ENCODE measurements at places on chromosomes 3 and 15. TPM values are rescaled to one million over a fixed set of nuclear protein-coding genes. Genes with fewer than 3 reads are reported as not detected.

TAGLN3 gene
- total RNA-seq = 0.33 TPM

NLGN1 gene
- not detected for total RNA-seq

ATP13A5 gene
- total RNA-seq = not detected

CYP8B1 gene
- total RNA-seq = not detected

CX3CR1 gene
- 0.21 TPM for total RNA-seq

PAQR5 gene
- total RNA-seq = not detected

XXYLT1 gene
- total RNA-seq = 14.5 TPM

FAM81A gene
- total RNA-seq = 1.9 TPM

- H3K36me3 ChIP-seq = peaks cover 2% of the 10 kb centered on the region
- H3K27me3 ChIP-seq = peaks cover 11% of the 10 kb centered on the region
These were observed 112.2 kb upstream of the MEF2A start for GRCh38 chr15:99453637-99454030.

- H3K4me1 ChIP-seq = no peaks in the 10 kb centered on the region
- no peak overlapping the region for H3K27ac ChIP-seq
- peaks cover 11% of the 10 kb centered on the region for H3K27me3 ChIP-seq
- no peak for DNase-seq
- no peak overlapping the region for H3K4me3 ChIP-seq
These were observed 342.9 kb downstream of the THSD4 start for GRCh38 chr15:71458089-71458660.

DNA sequence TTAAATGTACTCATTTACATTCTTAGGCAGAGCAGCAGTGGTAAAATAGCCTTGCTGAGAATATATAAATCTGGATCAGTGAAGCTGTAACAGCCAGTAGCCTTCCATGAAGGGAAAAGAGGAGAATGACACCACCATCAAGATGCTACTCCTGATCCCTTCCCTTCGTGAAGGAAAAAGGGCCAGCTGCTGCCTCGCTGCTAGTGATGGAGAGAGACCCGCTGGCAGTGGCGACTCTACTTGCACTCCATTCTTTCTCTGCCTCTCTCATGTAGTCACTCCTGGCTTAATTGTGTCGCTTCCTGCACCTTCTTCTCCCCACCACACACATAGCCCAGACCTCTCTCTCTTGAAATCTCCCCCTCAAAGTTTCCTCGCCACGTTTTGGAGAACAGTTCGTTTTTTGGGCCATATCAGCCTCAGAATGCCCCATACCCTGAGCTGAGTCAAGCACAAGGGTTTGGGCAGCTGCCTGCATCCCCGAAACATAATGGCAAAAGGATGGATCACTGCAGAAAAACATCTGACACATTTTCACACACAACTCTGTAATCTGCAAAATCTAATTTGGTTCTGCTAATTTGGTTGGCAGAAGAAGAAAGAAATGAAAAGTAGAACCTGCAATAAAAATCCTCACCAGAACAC, 460.3 kb upstream of the IL12A start:
- H3K27me3 ChIP-seq = no peaks in the 10 kb centered on the region
- no peak for DNase-seq
- H3K36me3 ChIP-seq = no peaks in the 10 kb centered on the region
- no peaks in the 10 kb centered on the region for H3K4me1 ChIP-seq
- no peak overlapping the region for H3K4me3 ChIP-seq

- H3K27me3 ChIP-seq = no peaks in the 10 kb centered on the region
- no peaks in the 10 kb centered on the region for H3K36me3 ChIP-seq
- H3K4me1 ChIP-seq = peaks cover 14% of the 10 kb centered on the region
- no peak for DNase-seq
- H3K4me3 ChIP-seq = no peak overlapping the region
These were observed 57.5 kb downstream of the CACNA2D2 start for GRCh38 chr3:50445919-50446318.

DNA sequence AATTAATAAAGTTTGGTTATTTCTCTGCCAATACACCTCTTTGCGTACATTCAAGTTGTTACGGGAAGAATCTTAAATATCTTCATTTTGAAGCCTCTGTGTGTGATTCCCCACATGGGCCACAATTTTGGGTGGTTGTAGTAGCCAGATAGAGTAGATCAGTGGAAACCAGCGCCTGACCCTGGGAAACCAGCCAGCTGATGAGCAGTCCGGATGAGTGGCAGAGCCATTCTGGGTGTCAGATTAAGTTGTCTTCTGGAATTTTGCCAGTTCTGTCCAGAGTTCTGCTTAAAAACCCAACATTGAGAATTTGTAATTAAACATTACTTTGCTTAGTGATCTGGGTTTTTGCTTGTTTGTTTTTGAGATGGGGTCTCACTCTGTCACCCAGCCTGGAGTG, 49.7 kb downstream of the MRPS25 start:
- H3K4me3 ChIP-seq = no peak overlapping the region
- no peak overlapping the region for H3K27ac ChIP-seq
- peaks cover 54% of the 10 kb centered on the region for H3K36me3 ChIP-seq
- H3K4me1 ChIP-seq = peaks cover 5% of the 10 kb centered on the region
- no peak for DNase-seq

DNA sequence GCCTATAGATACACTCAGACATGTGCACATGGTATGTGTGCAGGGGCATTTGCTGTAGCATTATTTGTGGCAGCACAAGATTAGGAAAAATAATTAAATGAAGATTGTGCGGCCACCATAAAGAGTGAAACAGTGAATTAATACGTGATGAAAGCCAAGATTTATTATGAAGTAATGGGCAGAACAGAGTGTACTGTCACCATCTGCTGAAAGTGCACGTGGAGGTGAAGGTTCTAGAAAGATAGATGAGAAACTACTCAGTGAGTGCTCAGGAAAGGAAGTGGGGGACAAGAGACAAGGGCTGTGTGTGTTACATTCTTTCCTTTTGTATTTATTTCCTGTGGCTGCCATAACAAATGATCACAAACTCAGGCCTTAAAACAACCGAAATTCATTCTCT, 246.1 kb upstream of the ATP10A start:
- DNase-seq = no peak
- no peaks in the 10 kb centered on the region for H3K36me3 ChIP-seq
- H3K27ac ChIP-seq = no peak overlapping the region

GRCh38 chr3:122365073-122365472, 18.0 kb downstream of the MIX23 start:
- H3K27me3 ChIP-seq = no peaks in the 10 kb centered on the region
- no peak for DNase-seq
- peaks cover 49% of the 10 kb centered on the region for H3K36me3 ChIP-seq
- peak overlapping the region; percentile 95 for H3K27ac ChIP-seq

- no peak for DNase-seq
- no peak overlapping the region for H3K4me3 ChIP-seq
- H3K4me1 ChIP-seq = peaks cover 2% of the 10 kb centered on the region
- no peak overlapping the region for H3K27ac ChIP-seq
These were observed 22.2 kb upstream of the CLDN18 start for GRCh38 chr3:137987723-137988122.

DNA sequence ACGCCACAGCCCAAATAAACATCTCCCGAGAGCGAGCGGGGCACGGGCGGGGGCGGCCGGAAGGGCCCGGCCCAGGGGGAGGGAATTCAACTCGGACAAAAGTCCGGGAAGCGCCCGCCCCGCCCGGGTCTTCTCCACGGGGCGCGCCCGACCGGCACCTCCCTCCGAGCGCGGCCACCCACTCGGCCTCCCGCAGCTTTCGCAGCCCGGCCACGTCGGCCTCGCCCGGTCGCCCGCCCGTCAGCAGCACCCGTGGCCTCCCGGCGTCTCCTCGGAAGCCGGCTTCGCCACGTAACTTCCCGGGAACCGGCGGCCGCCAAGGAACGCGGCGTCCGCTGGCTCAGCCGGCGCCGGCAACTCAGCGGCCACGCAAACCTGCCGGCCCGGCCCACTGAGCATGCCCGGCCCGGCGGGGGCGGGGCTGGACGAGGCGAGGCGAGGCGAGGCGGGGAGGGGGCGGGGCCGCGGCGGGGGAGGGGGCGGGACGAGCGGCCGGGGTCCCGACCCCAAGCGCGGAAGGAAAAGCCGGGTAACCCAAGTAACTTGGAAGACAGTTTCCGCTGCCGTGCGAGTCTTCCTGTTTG, at the start of gene TJP1:
TSS of gene TJP1 (minus strand) at position 369 of the 584 bp plus-strand sequence. CDS start 440 bp downstream, outside the sequence.
- no peak for DNase-seq
- H3K36me3 ChIP-seq = peaks cover 10% of the 10 kb centered on the region
- H3K4me3 ChIP-seq = no peak within 1 kb of the TSS

- peaks cover 2% of the 10 kb centered on the region for H3K36me3 ChIP-seq
- H3K27me3 ChIP-seq = peaks cover 2% of the 10 kb centered on the region
- H3K27ac ChIP-seq = peak overlapping the region; percentile 23
- H3K4me1 ChIP-seq = peaks cover 30% of the 10 kb centered on the region
- DNase-seq = peak; percentile 74
- H3K4me3 ChIP-seq = peak overlapping the region; percentile 9
These were observed 324.3 kb downstream of the CHST2 start for GRCh38 chr3:143443851-143444331.
